ENCODE measurements at places on chromosomes 1 and 21.

GRCh38 chr1:165661703-165662102 lies 30.7 kb downstream of the MGST3 start:
- no peak for DNase-seq

DNA sequence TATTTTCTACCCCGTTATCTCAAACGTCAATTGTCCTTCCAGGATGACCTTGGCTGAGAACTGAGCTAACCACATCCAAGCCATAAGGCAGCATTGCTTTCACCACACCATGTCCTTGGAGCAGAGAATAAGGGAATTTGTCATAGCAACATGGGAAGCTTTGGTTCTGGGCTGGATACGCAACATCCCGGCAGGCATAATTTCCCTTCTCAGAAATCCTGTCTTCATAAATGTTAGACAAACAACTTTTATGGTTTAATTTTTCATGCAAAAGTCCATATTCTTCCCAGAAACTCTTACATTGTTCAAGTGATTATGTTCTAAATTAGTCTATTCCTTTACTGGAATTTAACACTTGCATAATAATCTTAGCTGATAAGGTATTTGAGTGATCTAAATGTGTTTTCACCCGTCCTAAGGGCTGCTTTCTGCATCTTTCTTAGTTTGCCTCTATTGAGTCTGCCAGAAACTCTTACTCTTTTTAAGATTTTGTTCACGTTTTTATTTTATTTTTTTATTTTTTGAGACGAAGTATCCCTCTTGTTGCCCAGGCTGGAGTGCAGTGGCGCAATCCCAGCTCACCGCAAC lies 51.8 kb downstream of the KCNJ15 start:
- no peak for DNase-seq

DNA sequence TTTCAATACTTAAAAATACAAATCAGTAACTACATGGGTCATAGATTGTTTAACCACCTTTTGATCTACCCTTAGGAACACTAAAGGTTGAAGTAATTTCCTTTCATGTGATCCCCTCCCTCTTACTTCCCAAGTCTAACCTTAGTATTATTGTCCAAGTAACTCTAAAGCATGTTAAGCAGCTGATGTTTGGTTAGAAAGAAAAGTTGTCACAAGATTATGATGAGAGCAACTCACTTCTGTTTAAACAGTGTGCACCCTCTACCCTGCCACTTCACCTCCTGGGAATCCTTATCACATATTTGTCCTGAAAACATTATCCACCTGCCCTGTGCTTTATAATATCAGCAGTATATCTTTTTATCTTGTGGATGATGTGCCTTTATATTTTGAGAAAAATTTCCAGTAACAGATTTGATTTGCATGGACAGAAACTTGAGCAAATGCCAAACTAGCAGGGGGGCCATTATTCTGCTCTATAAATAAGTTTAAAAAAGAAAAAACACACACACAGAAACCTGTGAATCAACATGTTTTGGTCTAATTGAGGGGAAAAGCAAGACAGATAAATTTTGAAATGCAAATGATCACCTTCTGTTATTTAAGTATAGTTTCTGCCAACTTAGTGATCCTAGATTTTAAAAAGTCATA lies 194.3 kb downstream of the RPS6KC1 start:
- no peak for DNase-seq

- no peak for DNase-seq
Observed at GRCh38 chr1:99672038-99672437, 26.1 kb downstream of the PALMD start.

- no peak for DNase-seq
Observed at GRCh38 chr1:178367151-178367550, 129.6 kb downstream of the CLEC20A start.

- no peak for DNase-seq
Observed at GRCh38 chr1:185487026-185487425, 170.0 kb upstream of the IVNS1ABP start.

DNA sequence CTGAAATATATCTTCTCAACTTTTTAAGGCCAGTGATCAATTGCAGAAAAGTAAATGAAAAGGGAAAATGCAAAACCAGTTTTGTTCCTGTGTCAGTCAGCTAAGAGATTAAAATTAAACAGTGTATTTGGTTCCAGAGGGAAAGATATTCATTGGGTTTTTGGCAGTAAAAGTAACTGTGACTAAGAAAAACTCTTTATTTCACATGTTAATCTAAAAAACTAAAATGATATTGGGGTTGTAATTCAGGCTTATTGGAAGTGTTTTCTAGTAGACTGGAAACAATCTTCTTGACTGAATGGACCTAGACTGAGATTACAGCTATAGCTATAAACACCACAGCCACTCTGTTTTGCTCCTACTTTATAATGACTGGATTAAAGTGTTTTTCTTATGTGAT lies 413.9 kb downstream of the ADGRL2 start:
- no peak for DNase-seq

DNA sequence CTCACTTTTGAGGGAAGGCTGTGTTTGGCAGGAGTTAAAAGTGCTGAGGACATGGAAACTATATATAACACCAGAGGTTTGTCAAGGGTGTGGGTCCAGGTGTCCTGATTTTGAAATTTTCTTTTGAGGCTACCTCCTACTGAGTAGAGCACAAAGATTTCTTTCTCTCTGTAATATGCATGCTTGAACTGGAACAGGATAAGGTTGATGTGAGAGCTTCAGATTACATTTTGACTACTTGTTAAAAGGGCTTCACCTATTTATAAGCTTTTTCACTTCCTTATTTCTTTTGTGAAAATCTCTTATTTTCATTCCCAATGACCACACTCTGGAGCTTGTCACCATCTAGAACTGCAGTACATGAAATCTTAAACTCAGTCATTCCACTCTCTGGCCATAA lies 59.8 kb upstream of the PLA2G4A start:
- DNase-seq: peak; percentile 19

DNA sequence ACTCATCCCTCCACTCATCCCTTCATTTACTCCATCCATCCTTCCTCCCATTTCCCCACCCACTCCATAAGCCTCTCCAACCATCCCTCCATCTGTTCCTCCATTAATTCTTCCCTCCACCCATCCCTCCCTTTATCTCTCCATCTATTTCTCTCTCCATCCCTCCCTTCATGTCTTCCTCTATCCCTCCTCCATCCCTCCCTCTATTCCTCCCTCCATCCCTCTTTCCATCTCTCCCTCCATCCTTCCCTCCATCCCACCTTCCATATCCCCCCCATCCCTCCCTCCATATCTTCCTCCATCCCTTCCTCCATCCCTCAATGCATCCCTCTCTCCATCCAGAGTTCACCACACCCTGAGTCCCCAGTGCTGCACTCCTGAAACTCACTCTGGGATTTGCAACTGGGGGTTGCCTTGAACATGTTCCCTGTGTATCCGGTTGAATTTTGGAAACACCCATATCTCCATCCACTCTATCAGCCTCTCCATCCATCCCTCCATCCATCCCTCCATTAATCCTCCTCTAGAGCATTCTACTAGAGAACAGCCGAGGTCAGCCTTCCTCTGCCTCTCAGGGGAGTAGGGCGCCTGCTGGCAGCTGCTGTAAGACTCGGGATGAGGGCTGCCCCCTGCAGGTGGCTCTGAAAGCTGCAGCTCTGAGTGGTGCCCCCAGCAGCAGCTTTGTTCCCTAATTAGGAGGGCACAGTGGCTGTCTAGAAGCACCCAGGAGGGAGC lies 39.4 kb downstream of the ABCG1 start:
- DNase-seq: peak; percentile 89

- DNase-seq: peak; percentile 74
Observed at GRCh38 chr21:31604591-31605190, 54.8 kb upstream of the SOD1 start.

GRCh38 chr1:175841738-175842187 lies 98.4 kb upstream of the TNR start:
- no peak for DNase-seq

DNA sequence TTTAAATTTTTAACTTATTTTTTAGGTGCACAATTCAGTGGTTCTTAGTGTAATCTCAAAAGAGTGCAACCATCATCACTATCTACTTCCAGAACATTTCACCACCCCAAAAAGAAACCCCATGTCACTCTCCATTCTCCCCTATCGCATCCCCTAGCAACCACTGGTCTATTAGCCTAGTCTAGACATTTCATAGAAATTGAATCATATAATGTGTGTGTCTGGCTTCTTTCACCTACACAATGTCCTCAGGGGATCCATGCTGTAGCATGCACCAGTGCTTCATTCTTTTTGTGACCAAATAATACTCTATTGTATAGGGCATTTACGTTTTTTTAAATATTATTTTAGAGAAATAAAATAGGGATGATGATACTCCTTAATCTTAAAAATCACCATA lies 64.7 kb downstream of the JAK1 start:
- no peak for DNase-seq

GRCh38 chr1:7857985-7858384 lies 5.1 kb upstream of the UTS2 start:
- DNase-seq: no peak

DNA sequence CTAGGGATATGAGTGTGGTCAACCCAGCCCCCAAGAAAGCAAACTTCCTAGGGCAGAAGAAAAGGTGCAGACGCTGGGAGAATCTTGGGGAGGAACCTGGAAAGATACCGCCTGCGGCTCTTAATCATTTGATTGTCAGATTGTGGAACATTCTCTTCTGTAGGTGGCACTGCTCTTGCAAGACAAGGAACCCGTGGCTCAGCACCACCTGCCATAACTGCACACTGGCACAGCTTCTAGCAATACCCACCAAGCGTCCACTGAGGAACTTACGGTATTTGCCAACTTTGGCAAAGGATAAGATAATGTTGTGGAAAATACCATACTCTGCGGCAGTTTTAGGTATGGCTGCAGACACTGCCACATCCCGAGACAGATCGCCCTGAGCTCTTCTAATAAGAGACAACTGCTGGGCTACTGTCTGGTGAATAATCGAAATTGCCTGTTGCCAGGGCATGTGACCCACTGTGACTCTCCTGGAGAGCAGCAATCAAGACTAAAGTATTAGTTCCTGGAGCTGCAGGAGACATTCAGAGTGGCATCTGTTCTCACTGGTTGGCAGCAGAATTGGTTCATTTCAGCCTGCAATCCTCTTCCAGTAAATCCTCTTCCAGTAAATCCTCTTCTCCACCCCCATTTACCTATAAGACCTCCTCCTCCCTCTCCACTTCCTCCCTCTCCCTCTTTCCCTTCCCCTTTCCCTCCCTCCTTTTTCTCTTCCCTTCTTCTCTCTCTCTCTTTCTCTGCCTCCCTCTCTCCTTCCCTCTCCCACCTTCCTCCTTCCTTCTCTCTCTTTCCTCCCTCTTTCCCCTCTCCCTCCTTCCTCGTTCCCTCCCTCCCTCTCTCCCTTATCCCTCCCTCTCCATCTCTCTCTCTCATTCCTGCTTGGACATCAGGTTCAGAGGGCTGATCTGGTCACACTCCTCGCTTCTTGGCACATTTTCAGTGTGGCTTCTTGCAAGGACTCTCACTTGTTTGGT lies 49.7 kb upstream of the B3GALT5 start:
- DNase-seq: no peak

DNA sequence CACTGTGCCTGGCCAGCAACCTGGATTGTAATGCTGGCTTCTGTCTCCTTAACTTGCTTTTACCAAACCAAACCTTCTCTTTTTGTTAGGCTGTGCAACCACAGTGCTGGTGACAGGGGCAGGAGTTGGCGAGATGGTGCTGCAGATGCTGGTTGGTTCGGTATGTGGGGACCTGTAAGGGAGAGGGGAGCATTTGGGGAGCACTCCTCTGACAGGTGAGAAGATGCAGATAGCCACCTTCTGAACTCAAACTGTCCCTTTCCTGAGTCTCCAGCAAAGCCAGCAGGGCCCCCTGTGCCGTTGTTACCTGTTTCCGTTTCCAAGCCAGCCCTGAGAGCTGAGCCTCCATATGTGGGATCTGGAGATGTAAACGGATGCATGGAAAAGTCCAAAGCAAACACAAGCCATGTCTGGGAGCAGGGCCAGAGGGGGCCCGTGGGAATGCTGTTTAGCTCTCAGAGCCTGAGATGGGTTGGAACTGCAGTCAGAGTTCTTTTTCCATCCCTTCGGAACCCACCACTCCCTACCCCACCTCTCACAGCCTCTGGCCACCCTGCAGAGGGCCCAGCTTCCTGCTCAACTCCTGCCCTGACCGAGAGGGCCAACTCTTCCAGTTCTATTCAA lies 34.0 kb downstream of the ELK4 start:
- DNase-seq: no peak

DNA sequence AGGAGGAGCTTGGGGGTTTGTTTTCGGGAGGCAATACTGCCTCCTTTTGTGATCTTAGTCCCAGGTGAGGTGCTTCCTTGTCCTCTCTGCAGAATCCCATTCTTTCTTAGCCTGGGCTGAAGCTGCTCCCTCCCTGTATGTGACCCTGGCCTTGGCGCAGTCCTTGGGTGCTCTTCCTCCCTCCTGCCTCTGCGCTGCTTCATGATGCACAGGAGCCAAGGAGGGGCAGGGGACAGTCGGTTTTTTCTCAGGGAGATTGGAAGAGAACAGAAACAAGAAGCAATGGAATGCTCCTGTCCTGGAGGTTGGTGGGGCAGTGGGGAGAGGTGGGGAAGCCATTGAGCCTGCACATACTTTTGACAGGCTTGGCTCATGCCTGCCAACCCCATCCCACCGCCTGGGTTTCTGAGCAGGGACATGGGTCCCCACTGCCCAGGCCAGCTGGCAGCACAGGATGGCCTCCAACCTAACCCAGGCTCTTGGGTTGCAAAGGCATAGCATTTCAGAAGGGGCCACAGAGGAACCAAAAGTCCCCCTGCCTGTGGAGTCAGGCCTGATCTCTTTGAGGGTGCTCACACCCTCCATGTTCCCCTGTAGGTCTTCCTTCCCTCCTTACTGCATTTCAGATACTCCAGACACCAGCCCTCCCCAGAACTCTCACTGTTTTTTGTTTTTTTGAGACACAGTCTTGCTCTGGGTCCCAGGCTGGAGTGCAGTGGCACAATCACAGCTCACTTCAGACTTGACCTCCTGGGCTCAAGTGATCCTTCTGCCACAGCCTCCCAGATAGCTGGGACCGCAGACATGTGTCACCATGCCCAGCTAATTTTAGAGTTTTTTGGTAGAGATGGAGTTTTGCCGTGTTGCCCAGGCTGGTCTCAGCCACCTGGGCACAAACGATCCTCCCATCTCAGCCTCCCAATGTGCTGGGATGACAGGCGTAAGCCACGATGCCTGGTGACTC lies 16.1 kb downstream of the IL6R start:
- DNase-seq: no peak

- DNase-seq: no peak
Observed at GRCh38 chr1:51313961-51314777, 16.2 kb downstream of the TTC39A start.

Data from GM13977 (cell line).